GM23338 (cell line): ENCODE measurements at places on chromosomes 6 and 20. TPM values are rescaled to one million over a fixed set of nuclear protein-coding genes. Genes with fewer than 3 reads are reported as not detected.

DNA sequence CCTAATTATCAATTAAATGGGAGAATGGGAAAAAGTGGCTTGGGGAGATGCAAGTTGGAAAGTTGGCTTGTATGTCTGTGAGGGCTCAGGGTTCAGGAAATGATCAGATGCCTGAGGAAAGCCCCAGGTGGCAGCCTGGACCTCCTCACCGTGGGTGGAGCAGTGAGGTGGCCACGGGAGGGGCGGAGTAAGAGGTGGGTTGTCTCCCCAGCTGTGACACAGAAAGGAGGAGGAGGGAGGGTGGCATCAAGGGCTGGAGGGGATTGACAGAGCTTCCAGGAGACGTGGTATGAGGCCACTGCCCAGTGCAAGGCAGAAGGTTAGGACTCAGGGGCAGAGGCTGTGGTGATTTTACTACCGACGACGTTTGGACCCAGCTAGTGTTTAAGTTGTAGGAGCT, 672.2 kb downstream of the PRKN start:
- peak; percentile 1 for DNase-seq

GRCh38 chr6:166419286-166419685, 36.5 kb upstream of the MPC1 start:
- DNase-seq: no peak

BNIP5 gene
- total RNA-seq: not detected in 2 replicates

GRCh38 chr6:15504040-15504495, 158.8 kb downstream of the DTNBP1 start:
- no peak for DNase-seq

GRCh38 chr6:25415701-25416100, 136.5 kb downstream of the CARMIL1 start:
- peak; percentile 22 for DNase-seq

- no peak for DNase-seq
These were observed 22.8 kb upstream of the CLDN20 start for GRCh38 chr6:155240905-155241600.

GRCh38 chr20:58579069-58579818, 64.0 kb upstream of the APCDD1L start:
- DNase-seq: no peak

GRCh38 chr20:62366370-62367135, 559 bp downstream of the LAMA5 start:
- DNase-seq: peak; percentile 91

HLA-DOA gene
- 30.5 and 34.2 TPM in 2 replicates for total RNA-seq

HRH3 gene
- 2.9 and 5.2 TPM in 2 replicates for total RNA-seq

DNA sequence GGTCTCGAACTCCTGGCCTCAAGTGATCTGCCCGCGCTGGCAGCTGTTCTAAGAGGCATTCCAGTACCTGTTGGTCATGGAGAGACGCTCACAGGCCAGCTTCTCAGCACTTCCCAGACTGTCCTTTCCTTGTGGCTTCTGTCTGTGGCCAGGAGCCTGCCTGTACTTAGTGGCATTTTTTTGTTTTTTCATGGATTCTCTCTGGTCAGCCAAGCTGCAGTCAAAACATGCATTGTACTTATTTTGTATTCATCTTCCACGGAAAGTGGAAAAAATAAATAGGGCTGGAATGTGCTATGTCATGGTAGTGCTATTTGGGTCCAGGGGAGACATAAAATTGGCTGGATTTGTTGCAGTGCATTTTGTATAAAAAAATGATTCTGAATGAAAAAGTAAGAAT, 29.1 kb downstream of the ZDHHC14 start:
- DNase-seq: no peak
